ENCODE measurements at places on chromosomes 3 and 15.

- DNase-seq, result no peak
These were observed 262.9 kb downstream of the ERC2 start for GRCh38 chr3:56205406-56205805.

GRCh38 chr3:183790700-183791099 is 34.7 kb downstream of the MAP6D1 start:
- DNase-seq, result no peak

- DNase-seq, result no peak
These were observed 483.0 kb upstream of the AGTR1 start for GRCh38 chr3:148214705-148215104.

GRCh38 chr3:31103623-31104180 is 209.2 kb upstream of the GADL1 start:
- no peak for DNase-seq

DNA sequence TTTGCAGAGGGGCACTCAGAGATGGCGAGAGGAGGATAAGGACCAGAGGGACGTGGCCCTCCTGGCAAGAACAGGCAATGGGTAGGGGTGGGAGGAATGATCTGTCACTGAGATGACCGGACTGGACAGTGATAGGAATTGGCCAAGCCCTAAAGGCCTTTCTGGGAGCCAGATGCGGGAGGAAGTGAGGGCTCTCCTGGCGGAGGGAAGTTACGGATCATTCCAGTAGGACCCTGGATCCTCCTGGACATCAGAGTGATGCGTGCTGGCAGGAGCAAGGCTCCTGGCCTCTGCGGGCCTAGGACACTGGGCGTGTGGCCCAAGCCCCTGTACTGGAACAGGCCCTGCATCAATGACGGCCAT is 23.4 kb downstream of the KIF7 start:
- DNase-seq, result no peak

DNA sequence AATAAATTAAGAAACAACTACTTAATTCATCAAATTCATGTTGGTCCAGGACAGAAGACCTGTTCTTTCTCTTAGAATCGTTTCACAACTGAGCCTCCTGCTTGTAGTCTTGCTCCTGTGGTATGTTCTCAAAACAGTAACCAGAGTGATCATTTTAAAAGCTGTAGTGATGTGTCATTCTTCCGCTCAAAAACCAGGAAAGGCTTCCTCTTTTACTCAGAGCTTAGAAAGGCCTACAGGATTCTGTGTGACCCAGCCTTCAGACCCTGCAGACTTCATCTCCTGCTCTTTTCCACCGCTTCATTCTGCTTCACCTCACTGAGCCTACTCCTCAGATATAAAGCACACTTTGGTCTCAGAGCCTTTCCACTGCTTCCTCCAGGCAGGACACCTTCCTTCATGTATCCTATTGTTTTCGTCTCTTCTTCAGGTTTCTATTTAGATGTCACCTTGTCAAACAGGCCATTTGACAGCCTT is 22.7 kb downstream of the ST6GAL1 start:
- DNase-seq, result peak; percentile 83

GRCh38 chr15:35061825-35062737 is 23.0 kb downstream of the NANOGP8 start:
- no peak for DNase-seq

DNA sequence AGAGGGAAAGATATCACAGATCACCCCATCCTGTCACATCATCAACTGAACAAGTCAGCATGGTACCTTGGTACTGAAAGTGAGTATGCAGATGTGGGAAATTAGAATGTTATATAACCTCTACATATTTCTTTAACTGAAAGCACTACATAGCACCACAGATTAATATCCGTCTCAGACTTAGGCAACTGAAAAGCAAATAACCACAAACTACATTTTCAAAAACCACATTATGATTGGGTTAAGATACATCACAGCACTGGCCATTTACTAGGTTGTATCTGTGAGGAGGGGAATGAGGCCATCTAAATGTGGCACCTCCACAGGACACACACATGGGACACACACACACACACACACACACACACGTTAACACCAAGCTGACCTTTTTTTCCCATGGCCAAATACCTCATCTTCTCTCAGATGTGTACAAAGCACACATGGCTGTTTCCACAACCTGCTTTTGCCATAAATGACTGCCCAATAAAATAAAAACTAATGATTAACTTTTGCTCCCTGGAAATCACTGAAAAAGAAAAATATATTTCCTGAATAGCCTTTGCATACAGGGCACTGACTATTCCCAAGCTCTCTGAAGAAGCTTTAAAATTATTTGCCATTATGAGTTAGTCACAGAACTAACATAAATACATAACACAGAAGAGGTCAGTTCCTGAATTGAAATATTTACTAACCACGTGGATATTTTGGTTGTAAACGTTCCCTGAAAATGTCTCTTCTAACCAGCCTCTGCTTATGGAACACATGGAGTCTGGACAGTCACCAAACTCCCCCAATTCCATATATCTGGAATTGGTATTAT is 60.1 kb downstream of the SUMF1 start:
- DNase-seq, result no peak

DNA sequence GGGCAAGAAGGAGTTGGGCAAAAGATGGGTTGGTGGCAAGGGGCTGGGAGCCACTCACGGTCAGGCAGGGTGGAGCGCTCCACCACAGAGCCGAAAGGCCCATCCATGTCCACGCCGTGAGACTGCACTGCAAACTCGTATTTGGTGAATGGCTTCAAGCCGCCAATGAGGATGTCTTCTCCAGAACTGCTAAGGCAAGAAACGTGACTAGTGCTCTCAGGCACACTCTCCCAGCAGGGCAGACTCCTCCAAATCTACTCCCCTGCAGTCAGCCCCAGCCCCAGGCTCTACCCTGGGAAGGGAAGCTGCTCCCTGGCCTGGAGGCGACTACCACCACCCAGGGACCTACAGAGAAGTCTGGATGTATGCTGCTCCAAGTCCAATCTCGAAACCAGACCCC is 11.4 kb upstream of the IGDCC3 start:
- no peak for DNase-seq

- peak; percentile 30 for DNase-seq
These were observed 2.7 kb upstream of the CRELD1 start for GRCh38 chr3:9930804-9931418.

GRCh38 chr3:859135-859534 is 233.7 kb upstream of the CNTN6 start:
- no peak for DNase-seq

- DNase-seq, result no peak
These were observed 25.2 kb upstream of the CCK start for GRCh38 chr3:42290966-42291714.

DNA sequence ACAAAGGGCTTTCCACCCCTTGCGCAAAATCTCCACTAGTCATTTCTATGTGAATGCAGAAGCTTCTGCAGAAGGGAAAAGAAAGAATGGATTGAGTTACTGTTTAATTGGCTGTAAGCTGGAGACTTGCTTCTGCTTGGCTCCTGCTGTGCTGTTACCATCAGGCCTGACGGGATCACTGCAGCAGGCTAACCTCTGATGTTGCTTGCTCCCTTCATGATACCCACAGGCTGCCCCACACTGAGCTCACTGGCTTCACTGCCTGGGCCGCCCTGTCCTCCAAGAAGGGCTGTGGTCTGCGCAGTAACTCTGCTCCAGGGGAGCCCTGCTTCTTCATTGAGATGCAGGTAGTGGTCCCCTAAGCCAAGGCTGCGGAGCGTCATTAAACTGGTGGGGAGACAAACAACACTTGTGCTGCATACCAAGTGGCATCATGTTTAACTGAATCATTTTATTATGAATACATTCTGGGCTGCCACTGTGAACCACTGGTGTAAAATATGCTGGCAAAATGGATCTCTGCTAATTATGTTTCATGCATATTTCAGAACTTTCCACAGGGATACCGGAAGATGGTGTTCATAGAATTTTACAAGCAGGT is 78.6 kb downstream of the WDR49 start:
- no peak for DNase-seq

DNA sequence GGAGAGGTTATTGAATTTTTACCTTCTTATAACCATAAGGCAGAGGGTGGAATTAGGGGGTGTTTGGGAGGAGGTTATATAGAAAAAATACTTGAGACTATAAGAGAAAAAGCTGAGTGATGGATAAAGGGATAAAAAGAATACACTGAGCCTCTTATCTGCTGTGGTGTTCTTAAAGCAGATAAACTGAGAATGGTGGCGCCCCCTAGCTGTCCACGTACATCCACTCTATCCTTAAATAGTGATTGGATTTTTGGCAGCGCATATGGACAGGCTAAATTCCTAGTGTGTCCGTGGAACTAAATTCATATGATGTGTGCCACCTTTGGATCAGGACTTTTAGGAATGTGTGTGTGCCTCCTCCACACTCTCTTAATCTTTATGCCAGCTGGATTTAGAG is 121.1 kb downstream of the OXSM start:
- peak; percentile 13 for DNase-seq

DNA sequence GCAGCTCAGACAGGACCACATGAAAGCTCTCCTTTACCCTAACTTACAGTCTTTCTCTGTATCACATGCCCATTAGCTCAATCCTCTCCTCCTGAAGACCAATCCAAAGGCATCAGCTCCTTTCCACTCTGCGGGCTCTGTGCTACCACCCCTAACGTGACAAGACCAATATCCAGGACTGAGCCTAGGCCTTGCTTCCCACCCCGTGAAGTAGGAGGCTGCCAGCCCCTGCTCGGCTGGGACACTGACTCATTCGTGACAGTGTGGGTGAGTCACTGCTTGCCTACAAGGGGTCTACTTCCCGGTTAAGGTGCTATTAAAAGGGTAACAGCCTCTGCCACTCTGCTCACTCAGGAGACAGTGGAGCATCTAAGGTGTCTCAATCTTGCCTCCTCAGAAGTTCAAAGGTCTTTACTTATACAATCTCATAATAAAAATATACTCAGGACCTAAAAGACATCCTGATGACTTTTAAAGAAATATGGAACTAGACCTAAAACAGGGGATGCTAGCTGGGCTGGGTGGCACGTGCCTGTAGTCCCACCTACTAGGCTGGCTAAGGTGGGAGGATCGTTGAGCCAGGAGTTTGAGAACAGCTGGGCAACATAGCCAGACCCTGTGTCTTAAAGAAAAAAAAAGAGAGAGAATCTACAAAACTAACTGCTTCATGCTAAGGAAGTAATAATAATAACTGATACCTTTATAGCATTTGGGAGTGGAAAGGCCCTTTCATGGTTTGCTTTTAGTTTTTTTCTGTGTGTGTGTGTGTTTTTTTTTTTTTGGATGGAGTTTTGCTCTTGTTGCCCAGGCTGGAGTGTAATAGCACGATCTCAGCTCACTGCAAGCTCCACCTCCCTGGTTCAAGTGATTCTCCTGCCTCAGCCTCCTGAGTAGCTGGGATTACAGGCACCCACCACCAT is 55.0 kb downstream of the TMEM44 start:
- peak; percentile 90 for DNase-seq

DNA sequence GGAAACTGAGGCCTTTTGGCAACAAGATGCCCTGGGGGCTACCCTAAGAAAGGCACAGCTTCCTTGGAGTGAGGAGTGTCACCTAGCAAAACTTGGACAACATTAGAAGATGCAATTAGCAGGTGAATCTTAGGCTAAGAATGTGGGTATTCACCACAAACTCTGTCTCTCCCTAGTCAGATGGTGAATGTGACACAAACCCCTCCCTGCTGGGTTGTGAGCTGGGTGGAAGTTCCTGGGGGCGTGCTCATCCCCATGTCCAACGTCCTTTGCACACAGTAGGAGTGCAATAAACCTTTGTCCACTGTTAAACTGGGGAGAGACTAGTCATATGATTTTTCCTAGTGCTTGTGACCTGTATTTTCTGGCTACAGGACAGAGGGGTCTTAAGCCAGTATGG is 67.1 kb upstream of the SH3GL3 start:
- no peak for DNase-seq

Measured in dermis microvascular lymphatic vessel endothelial cell (primary cell).